ENCODE measurements at places on chromosomes 11 and 22. TPM values are rescaled to one million over a fixed set of nuclear protein-coding genes. Genes with fewer than 3 reads are reported as not detected.
A peak's percentile ranks its signal among the peaks of the same experiment; 100 is the strongest.

- peak; percentile 29 for ATAC-seq
Observed at GRCh38 chr11:77171885-77172665, 44.0 kb downstream of the MYO7A start.

MS4A2 gene
- 0.52 TPM for total RNA-seq

OR8G1 gene
- total RNA-seq = 0.24 TPM

- ATAC-seq = no peak
Observed at GRCh38 chr11:36264011-36264972, 24.9 kb downstream of the COMMD9 start.

GRCh38 chr11:44398266-44399030, 88.5 kb upstream of the ALX4 start:
- no peak for ATAC-seq

MPZL3 gene
- total RNA-seq = 0.06 TPM

POU2F3 gene
- not detected for total RNA-seq

DNA sequence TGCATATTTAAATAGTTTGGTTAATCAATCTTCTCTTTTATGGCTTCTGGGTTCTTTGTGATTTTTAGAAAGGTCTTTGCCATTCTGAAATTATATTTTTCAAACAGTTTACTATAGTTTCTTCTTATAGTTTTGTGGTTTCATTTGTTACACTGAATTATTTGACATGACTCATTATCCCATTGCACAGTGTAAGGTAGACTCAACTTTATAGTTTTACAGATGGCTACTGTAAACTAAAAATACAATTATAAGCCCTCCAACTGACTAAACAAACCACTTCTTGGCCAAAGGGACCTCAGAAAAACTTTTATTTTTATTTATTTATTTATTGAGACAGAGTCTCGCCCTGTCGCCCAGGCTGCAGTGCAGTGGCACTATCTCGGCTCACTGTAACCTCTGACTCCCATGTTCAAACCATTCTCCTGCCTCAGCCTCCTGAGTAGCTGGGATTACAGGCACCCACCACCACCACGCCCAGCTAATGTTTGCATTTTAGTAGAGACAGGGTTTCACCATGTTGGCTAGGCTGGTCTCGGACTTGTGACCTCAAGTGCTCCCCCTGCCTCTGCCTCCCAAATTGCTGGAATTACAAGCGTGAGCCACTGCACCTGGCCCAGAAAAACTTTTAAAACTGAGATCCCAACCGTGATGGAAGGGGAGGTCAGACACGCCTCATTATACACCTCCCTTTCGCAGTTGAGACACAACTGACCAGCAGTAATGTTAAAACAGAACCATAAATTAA, 14.1 kb upstream of the RAC2 start:
- no peak for ATAC-seq

GRCh38 chr22:41550952-41551491, 6.8 kb upstream of the POLR3H start:
- no peak for ATAC-seq

GRCh38 chr11:46725338-46726205, 6.6 kb downstream of the F2 start:
- no peak for ATAC-seq

DNA sequence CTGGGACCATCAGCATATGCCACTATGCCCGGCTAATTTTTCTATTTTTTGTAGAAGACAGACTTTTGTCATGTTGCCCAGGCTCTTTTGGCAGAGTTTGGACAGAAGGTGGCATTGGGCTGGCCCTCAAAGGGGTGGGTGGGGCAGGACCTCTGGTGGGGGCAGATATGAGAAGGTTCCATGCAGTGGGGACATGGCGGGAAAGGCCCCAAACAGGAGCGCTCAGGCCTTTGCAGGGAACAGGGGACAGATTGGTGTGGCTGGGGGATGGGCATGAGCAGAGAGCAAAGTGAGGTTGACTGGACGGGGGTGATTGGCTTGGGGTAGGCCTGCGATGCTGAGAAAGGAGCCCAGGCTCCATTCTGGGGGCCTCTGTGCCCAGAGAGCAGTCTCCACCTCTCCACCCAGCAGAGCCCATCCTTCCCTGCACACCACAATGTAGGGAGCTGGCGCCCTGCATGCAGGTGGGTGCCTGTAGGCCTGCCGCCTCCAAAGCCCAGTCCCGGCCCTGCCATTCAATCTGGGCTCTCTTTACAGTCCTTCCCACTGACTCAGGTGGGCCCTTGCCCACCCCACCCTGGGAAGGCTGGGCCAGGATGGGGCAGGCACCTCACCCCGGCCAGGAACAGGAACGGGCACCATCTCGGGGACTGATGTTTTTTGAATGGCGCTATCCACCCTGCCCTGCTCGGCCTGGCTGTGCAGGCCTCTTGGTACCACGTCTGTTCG, 98.7 kb downstream of the MORC2 start:
- no peak for ATAC-seq

DNA sequence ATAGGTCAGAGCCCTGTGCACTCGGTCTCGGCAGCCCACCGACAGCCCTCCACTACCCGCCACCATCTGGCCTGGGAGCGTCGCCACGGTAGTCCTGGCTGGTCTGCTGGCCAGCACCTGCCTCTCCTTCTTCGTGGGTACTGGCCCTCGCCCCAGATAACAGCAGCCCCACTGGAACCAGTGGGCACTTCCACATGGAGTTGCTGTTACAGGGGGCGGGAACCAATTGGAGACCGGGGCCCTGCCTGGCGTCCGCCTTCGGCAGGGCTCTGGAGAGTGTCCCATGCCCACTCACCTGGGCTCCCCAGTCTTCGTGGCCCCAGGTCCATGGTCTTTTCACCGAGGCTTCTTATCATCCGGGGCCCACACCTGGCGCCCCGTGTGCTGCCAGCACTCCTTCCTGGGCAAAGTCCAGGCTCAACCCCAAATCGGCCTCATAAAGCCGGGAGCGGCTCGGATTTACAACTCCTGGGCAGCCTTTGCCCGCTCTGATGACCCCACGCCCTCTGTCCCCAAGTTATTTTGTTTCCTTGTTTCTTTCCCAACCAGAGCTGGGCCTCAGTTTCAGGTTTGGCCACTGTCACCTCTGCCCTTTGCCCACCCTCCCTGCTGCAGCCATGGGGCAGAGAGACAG, 12.9 kb upstream of the EHD1 start:
- ATAC-seq = no peak

ZP1 gene
- total RNA-seq = not detected

EMID1 gene
- total RNA-seq = 21.8 TPM

DNA sequence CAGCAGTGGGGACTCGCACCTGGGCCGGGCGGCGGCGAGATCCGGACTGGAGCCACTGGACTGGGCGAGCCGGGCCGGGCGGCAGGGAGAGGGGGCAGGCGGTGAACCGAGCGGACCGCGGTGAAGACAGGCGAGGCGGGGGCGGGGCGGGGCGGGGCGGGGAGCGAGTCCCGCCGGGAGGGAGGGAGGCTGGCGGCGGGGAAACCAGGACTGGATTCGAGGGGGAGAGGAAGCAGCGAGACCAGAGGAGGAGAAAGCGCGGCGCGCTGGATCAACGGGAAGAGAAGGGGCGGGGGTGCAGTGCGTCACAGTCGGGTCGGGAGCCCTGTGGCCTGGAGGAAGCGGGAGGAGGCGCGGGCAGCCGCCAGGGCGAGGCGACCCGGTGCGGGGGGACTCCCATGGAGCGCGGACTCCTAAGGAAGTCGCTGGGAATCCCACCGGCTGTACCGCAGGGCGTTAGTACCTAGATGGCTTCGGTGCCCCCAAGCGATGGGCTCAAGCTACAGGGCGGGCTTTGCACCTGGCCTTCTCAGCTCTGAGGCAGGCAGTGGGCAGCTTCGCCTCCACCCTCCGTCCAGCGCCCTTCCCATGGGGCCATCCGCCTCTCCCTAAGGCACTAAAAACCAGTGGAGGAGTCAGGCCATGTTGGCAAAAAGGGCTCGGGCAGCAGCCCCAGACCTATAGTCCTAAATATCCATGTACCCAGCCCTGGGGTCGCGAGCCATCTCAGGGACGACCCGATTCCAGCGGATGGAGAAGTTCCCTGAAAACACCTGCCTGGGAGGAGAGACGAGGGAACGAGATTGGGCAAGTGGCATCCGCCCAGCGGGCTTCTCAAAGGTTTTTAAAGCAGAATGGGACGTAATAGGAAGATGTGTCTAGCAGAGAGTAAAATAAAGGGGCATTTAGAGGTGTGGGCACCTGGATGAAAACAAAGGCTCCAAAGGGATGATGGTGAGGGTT, at the start of gene TMEM121B:
TMEM121B (minus strand) TSS at position 128 of the 963 bp plus-strand sequence. CDS start 233 bp downstream, outside the sequence.
- peak; percentile 86 for ATAC-seq
